ENCODE measurements at places on chromosomes 2 and 18.

DNA sequence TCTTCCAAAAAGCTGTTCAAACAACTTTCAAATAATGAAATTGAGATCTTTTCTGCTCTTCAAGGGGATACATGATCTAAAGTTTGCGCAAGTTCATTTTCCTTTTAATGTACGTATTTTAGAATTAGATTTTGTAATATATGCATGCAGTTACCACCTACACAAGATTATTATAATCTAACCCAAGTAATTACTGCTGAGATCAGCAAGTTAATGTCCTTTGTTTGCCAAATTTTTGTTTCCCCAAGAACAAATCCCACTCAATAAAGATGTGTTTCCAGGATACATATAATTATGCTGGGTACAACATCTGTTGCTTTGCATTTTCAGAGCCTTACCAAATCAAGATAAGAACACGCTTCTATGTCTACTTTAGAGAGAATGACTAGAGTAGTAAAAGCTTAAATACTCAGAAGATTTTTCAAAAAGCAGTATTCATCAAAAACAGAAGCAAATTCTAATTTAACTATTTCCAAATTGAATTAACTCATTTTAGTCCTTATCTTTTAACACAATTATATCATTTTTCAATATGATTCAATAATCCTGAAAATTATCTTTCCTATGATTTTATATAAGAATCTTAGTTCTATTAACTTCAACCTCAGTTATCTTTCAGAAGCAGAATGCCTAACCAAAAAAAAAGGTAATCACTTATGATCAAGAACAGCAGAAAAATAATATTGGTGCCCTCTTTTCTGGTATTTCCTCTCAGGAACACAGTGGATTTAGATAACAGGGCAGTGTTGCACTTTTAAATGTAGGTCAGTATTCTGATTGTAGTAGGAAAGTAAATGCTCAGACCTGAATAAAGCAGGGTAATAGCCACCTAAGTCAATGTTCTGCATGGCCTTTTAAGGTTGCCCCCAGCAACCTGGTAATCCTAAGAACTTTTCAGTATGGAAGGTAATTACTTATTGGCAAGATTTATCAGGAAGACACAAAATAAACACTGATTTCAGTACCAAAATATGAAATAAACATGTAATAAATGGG lies 28.0 kb downstream of the CERKL start:
- DNase-seq, result no peak

GRCh38 chr18:55466789-55467188 lies 121.2 kb downstream of the TCF4 start:
- no peak for DNase-seq

GRCh38 chr2:163471947-163472346 lies 263.9 kb downstream of the FIGN start:
- no peak for DNase-seq

DNA sequence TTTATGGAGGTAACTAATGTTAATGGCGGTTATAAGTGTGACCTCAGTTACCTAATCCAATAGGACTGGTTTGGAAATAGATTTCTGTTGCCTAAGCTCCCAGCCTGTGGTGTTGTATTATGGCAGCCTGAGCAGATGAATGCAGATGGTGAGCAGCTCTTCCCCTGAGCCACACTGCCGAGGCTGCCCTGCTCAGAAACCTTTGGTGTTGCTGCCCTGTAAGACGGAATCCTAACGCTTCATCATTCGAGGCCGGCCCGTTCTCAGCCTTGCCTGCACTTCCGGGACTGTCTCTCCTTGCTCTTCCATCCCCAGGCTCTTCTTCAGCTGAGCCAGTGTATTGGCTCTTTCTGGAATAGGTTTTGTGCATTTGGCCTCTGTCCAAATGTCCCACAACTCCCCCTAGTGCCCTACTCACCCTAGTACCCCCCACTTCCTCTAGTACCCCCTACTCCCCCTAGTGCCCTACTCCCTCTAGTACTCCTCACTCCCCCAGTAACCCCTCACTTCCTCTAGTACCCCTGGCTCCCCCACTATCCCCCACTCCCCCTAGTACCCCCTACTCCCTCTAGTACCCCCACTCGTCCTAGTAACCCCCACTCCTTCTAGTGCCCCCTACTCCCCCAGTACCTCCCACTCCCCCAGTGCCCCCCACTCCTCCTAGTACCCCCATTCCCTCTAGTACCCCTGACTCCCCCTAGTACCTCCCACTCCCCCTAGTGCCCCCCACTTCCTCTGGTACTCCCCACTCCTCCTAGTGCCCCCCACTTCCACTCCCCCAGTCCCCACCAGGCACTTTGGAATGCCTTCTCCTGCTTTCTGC lies 106.0 kb upstream of the TAF1B start:
- DNase-seq, result no peak

DNA sequence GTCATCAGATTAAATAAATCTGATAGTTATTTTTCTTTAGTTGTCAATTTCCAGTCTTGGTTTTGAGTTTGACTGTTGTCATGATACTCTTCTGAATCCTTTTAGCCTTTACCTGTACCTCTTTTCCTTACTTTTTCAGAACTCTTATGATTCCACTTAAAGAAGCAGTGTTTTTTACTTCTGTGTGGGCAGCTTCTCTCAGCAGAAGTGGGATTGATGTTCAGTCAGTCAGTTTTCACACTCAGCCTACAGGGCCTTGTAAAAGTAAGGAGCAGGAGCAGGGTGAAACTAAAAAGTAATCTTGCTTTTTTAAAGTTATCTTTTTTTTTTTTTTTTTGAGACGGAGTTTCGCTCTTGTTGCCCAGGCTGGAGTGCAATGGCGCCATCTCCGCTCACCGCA lies 75.1 kb downstream of the HAUS1 start:
- no peak for DNase-seq

DNA sequence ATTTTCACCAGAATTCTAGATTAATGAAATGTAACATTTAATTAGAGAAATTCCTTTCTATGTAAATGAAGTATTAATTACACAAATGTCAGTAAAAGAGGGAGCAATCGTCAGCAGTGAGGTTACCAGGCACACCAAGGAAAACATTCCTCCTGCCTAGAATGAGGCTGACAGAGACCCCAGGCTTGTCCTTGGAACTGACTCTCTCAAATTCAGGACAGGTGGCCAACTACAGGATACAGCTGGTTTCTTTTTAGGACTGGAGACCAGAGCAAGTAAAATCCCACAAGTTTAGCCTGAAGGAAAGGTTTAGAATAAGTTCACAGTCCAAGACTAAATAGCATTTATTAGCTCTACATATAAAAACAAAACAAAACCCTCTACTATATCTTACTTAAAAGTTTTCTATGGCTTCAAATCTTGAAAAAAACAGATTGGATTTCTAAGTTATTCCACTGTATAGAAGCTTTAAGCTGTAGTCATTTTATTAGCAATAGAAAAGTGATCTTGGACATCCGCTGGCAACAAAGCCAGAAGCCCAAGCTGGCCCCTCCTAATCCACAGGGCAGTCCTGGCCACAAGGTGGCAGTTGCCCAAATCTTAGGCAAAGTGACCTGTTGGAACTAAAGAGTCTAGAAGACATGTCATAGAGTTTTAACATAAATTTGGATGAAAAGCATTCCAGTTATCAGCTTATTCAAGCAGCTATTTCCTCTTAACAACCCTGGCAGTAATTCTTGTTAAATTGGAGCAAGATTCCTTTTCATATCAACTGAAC lies 81.0 kb downstream of the SP3 start:
- peak; percentile 2 for DNase-seq

DNA sequence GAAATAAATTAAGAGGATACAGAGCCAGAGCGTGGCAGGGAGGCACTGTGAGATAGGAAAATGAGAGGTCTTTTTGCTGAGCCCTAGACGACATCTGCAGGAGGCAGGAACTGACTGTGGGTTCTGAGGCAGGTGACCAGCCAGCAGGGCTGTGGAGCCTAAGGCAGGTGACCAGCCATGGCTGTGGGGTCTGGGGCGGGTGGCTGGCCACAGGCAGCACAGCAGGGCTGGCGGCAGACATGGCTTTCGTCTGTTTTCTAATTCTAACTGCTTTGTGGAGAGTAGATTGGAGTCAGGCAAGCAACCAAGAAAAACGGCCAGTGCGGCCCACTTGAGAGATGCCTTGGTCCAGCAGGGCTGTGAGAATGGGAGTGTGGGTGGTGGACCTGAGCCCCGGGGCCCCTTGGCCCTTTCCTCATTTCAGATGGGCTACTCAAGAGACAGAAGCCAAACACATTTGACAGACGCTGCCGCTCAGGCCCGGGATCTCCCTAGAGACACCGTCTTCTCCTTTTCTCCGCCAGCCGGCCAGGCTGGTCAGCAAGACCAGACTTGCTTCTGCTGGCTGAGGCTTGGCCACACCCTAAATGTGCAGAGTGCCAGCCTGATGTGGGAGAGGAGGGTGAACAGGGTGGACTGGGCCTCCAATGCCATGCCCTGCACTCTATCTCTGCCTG lies 19.7 kb upstream of the GNAL start:
- no peak for DNase-seq

DNA sequence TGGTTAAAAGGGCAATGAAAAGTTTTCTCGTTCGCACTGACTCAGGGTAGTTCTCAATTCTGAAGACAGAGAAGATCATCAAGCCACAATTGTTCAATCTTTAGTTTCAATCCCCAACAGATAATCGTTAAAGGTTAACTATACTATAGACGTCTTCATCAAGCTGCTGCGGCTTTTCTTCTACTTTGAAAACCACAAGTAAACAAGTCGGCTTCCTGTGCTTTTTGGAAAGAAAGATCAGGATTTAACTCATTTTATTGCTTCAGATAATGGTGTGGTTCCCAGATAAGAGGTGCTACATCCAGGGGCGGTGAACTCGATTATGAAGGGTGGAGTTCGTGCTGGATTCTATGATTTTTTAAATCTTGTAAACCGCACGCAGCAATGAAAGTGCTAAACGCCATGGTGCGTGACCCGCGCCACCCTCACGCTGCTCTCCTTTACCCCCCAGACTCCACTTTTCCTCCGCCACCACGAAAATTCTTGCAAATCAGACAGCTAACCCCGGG lies 545 bp upstream of the CDCA7 start:
- no peak for DNase-seq

DNA sequence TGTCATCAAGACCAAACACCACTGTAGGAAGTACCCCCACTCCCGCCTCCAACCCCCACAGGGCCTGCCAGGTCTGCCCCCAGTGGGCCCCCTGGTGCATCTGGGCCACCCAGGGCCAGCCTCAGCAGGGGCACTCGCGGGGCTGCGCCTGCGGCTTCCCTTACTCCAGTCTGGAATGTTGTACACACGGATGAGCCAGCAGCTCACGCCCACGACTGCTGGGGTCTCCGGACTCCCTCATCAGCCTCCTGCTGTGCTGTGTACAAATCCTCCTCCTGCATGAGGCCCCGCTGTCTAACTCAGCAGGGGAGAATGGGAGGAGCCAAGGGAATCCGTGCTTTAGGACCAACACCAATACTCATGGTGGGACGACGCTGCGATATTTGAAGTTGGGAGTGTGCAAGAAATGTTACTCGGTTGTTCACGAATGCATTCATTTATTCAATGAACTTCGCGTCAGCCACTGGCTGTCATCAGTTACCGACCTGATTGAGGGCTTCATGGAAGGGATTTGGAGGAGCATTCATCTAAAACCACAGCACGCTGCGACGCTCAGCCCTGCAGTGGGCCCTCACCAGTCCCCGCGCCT lies 654 bp upstream of the ASB1 start:
- no peak for DNase-seq

DNA sequence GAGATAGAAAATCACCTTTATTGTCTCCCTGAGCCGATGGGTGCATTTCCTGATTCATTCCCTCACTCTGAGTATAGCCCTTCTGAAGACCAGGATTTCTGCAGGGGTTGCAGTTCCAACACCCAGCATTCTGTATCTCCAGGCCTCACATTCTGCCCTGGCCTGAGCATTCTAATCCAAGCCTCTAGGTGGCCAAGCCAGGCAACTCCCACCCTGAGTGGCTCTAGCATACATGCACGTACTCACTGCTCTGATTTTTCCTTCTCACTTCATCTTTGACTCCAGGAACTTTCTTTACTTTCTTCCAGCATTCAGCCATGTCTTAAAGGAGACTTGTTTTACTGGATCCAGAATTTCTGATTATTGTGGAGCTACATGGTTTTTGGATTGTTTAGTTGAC lies 100.7 kb upstream of the STK39 start:
- DNase-seq, result no peak

DNA sequence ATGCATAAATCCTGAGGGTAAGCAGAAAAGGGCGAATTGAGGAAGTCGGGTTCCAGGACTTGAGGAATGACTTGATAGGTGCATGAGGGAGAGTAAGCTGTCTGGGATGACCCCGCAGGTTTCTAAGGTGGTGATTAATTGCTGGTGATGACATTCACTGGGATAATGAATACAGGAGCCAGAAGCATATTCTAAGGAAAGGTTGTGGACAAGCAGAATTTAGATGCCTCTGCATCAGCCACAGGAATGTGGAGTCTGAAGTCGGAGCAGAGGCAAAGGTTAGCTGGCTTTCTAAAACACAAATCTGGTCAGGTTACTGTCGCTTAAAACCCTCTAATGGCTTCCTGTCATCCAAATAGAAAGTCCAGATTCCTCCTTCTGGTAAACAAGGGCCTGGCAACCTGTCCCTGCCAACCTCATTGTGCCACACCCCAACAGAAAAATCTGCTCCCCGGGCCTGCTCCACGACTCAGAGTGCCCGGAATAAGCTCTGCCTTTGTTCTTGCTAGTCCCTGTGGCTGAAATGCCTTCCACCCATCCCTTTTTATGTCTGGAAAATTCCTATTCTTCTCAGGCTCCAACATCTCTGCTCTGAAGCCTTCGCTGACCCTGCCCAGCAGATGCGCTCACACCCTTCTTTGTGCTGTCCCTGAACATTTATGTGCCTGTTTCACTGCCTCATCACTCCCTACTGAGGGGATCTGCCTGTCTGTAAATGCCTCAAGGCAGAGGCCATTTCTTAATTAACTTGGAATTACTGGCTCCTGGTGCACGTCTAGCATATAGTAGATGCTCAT lies 11.3 kb upstream of the TMEM214 start:
- DNase-seq, result no peak

DNA sequence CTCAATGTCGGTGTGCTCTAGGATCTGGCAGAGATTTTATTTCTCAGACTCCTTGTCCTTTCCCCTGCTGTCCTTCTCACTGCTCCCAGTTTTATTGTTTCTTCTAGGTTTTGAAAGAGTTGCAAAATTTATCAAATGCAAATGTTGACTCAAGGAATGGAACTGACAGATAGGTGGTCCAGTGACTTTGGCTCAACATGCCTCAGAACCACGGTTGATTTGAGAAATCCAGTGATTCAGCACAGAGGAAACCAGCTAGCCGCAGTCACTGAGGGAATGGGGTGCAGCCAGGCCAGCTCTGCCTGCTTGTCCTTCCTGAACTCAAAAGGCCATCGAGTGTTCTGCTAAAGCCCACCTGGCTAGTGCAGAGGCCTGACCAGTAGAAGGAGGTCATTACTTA lies 125.7 kb upstream of the LYPD6 start:
- DNase-seq, result no peak

DNA sequence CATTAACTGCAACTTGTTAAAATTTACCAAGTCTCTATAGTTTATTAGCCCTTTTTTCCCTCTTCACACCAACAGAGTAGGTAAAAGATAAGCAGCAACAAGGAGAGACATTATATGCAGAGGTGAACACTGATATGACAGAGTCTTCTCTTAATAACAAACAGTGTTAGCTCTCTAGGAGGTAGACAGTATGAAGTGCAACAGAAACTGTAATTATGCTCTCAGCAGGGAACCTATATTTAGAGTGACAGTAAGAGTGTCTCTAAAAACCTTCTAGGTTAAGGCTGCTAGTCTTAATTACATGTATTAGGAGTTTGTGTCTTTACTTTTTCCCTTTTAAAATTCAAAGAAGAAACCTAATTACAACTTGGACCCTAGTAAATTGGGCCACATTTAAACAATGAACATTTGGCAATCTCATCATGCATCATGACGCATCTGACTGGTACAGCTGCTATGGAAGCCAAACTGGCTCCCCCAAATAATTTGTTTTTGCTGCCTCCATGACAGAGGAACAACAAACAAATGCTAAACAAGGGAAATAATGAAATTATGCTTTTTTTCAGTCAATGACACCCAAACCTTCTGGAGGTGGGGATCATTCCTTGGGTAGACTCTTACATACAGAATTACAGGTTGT lies 69.9 kb upstream of the MMADHC start:
- DNase-seq, result no peak

Data from stimulated activated CD8-positive, alpha-beta memory T cell treated with anti-CD3 and anti-CD28 coated beads, Interleukin-2, amount 100 ng/mL, for 1 hour (primary cell).